ENCODE measurements at places on chromosomes 6 and 20.

DNA sequence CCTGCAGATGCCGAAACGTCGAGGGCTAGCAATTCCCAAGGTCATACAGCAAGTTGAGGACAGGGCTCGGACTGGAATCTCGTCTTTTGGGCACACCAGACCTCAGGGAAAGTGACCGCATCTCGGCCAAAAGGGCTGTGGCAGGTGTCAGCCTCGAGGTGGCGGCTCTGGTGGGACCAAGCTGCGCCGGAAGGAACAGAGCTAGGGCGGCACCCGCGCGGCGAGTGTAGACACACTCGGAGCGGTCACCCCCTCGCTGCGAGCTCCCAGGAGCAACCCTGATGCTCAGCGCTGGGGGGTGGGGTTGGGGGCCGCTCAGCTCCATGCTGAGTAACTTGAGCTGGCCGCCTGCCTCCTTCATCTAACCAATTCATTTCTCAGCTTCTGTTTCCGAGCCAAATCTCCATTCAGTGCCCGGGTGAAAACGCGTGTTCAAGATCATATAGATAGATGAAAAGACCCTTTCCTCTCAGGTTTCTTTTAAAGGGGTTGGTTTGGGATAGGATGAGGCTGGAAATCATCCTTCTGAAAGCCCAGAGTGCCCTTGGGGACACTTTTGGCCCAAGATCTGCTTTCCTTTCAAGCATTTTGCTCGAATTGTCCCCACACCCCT lies 2.2 kb upstream of the TUBB2B start:
- no peak for DNase-seq

GRCh38 chr20:47609001-47609400 lies 107.3 kb downstream of the NCOA3 start:
- DNase-seq: no peak

DNA sequence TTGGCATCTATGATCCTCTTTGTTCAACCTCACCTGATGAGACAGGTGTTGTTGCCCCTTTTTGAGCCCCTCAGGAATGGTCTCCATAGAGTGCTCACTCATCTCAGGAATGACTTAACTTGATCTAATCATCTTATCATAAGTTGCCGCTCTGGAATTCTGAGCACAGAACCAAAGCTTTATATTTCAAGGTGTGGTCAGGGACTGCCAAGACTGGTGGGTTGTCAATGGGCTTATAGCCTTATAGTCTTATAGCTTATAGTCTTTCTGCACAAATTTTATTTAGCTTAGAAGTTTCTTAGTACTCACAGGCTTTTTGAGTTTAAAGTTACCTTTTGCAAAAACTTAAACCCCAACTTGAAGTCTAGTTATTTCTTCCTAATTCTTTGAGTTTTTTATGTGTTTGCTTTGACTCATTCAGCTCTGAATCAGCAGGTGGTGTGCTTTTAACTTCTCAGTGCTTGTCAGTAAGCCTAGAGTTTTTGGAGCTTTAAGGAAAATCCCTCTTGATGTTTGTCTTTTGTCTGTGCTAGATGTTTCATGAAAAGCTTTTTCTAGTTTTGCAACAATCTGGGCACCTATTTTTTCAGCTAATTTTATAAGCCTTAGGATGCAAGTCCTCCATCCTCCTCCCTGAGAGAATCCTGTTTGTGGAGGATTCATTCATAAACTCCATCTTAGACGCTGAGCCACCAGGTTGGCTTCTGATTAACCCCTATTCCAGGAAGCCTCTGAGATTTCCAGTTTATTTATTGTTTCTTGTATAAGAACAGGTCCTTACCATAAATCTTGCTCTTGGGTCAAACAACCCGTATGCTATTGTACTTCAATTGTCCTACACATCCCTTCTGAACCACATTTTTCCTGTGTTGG lies 72.3 kb upstream of the SSTR4 start:
- no peak for DNase-seq

GRCh38 chr6:108661430-108661829 lies 100.7 kb downstream of the FOXO3 start:
- peak; percentile 27 for DNase-seq

DNA sequence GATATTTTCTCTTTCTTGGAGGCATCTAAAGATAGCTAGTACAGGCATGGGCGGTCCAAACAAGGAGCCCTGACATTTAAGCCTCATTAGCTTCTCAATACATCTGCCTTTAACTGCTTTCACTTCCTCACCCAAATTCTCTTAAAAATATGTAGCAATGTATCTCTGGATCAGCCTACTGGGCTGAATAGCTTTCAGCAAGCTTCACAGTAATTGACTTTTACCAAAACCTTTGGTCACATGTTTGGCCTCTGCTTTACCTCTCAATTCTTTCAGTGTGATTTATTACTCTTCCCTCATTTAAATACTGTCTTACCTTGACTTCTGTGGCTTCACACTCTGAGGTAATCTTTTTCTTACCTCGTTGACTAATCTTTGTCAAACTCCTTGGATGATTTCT lies 1618.1 kb downstream of the GRIK2 start:
- DNase-seq: no peak

DNA sequence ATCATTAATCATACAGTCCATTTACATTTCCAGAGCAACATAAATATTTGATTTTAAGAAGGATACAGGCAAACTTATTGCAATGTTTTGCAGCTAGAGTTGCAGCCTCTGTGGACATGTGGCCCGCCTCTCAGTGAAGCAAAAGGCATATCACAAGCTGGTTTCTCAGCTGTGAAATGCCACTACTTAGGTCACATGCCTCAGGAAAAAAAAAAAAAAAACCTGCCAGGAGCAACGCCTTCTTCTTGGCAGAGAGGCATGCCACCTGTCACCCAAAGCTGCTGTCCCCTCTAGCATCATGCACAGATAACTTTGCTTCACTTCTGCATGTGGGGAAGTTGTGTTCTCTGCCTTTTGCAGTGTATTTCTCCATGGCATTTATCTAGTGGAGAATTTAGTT lies 18.5 kb downstream of the GRM1 start:
- DNase-seq: no peak

DNA sequence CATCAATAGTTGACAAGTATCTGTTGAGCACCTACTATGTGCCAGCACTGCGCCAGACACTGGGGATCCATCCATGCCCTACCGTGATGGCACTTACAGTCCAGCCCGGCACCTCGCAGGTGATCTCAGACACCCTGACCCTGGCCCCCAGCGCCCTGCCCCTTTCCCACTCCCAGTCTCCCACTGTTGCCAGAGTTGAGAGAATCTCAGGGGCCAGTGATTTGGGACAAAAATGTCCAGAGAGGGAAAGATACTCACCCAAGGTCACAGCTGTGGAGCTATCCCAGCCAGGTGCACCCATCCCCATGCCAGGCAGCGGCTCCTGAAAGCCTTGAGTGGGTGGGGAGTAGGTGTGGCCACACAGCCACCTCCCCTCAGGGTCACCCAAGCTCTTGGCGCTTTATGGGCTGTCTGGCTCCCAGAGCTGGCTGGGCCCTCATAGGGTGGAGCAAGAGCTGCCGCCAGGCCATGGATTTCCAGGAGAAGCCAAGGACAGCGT lies 3.3 kb downstream of the PI16 start:
- DNase-seq: no peak

- DNase-seq: no peak
Measured at GRCh38 chr6:135875446-135875845, 23.9 kb downstream of the PDE7B start.

DNA sequence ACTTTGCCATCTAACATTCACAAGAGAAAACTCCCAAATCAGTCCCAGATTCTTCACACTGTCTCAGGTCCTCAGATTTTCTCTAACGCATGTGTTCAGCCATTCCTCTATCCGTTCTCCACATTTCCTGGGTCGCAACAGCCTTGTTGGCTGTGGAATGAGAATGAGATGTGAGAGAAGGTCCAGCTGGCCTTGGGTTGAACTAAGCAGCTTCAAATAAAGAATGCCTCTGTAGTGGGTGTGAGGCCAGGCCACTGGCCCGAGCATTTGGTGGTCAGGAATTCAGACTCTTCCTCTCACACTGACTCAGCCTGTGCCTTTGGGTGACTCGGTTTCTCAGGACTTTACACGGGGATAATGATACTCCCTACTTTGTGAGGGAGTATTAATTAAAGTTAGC lies 73.8 kb upstream of the CCN6 start:
- peak; percentile 80 for DNase-seq

GRCh38 chr6:7920425-7920824 lies 9.8 kb upstream of the TXNDC5 start:
- DNase-seq: no peak

DNA sequence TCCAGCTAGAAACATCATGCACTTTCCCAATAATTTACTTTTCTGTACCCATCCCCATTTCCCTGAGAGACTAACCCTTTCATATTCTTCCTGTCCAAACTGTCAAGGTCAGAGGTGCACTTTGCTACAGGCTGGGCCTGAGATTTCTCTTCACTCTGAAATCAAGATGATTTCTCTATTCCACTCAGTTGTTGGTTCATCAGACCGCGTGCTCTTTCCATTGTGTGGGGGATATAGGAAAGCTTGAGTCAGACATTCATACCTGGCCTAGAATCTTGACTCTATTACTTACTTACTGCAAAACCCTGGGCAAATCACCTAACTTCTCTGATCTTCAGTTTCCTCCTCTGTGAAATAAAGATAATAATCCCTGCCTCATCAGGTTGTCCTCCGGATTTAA lies 4.7 kb upstream of the ZDHHC14 start:
- no peak for DNase-seq

DNA sequence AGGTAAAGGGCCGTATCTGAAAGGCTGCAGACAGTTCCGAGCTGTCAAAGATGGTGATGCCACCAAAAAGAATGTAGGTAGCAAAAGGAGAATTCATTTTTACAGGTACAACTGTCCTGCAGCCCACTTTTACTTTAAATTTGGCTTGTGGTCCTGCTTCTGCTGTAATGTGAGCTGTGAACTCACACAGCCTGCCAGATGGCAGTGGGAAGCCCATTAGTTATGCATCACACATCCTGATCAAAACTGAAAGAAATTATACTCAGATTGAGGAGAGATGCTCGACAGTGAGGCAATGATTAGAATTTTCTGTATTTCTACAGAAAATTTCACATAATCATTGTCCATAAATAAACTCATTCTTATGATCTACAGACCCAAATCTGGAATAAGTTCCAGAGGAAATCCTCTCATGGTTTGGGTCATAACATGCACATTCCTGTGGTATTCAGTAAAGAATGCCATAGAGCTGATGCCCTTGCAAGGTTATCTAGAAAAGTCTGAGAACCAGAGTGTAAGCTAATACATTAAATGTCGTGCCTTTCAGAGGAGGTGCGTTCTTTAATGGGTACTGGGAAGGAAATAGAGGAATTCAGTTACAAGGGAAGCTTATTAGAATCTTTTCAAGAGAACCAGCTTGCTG lies 23.9 kb upstream of the E2F3 start:
- peak; percentile 91 for DNase-seq

DNA sequence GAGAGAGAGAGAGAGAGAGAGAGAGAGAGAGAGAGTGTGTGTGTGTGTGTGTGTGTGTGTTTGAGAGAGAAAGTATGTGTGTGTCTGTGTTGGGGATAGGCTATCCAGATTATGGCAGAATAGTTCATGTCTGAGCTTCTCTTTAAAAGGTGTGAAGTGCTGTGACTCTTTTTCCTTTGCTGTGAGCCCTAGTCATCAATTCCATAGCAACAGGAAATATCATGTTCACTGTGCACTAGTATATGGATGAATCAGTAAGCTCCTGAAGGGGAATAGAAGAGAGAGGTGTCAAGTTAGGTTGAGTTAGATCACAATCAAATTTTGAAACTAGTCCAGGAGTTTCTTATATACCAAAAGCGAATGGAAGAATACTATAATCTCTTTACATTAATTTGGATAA lies 318.7 kb downstream of the RFPL4B start:
- DNase-seq: peak; percentile 52

DNA sequence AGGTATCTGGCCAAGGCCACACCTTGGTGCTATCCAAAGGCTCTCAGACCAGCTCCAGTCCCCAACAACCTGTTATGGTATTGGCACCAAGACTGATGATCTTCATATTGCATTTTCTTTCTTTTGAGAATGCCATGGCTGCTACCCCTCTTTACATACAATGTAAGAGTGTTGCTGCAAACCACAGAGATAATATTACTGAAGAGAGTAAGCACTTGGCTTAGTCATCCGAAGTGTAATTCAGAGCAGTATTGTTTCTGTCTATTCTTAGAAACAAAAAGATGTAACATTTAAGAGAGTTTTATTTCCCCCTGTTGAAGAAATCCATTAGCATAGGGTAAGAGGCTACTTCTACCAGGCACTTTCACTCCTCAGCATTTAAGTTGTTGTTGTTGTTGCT lies 212.5 kb downstream of the C6orf118 start:
- peak; percentile 15 for DNase-seq

GRCh38 chr6:31728767-31729514 lies at the start of gene DDAH2:
Gene DDAH2 (minus strand): TSS chr6:31729299. CDS start chr6:31729161, 138 bp downstream.
- DNase-seq: no peak

DNA sequence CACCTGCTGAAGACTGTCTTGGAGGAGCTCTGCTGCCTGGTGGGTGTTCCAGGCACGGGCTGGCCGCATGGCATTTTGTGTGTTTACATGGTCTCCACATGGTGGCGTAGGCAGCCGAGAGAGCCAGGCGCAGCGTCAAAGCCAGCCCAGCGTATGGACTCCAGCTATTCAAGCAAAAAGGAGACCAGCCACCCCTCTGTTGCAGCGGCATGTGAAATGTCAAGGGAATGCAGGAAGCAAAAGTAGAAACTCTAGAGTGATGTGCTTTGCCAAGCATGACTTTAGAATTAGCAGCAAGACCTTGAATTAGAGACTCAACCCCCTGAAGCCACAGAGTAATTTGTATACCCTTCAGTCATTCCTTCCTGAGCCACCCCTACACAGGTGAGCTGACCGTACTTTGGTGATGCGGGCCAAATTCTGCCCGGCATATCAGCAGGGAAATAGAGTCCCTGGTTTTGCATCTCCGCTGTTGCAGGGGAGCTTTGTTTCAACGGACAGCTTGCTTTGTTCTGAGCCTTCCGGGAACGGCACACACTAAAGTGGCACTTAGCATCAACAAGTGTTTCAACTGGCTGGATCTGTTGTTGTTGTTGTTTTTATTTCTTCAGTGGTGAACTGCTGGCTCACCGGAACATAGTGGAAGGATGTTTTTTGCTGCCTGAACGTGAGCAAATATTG lies 48.5 kb downstream of the FNDC1 start:
- peak; percentile 65 for DNase-seq

DNA sequence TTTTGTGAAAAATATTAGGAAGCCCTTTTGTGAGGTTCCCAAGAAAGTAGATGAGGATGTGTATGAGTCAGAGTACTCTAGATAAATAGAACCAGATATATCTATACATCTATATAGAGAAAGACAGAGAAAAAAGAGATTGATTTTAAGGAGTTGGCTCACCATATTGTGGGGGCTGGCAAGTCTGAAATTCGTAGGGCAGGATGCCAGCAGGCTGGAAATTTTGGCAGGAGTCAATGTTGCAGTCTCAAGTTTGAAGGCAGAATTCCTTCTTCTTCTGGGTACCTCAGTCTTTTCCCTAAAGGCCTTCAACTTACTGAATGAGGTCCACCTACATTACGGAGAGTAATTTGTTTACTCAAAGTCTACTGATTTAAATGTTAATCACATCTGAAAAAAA lies 65.3 kb upstream of the SAMD3 start:
- no peak for DNase-seq
